Ascending aorta (tissue), 2 donors: ENCODE measurements at places on chromosomes 7 and 10.
A peak's percentile ranks its signal among the peaks of the same experiment; 100 is the strongest.

- DNase-seq: no peak
Observed at GRCh38 chr7:142571581-142571980, 177.7 kb upstream of the PRSS1 start.

DNA sequence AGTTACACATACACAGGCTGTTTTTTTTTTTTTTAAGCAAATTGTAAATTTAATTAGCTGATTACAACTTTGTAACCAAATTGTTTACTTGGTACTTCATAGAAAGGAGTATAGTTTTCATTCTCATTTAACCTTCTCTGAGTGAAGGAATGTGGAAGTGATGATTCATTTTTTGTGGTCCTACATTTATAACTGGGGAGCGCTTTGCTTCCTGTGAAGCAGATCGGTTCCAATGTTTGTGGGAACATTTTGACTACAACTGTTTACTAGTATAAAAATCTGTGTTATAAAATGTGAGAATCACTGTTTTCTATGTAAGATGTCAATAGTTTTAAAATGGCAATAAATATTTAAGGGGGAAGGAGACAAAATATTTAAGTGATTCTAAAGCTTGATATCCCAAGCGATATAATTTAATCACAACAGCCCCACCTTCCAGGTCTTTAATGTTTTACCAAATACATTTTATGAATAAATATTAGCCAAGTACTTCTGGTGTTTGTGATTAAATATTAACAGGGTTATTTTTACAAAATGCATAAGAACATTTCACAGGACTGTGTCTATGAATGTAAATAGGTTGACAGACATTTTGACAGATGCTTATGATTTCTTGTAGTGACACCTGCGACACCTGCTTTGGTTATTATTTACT is 57.1 kb downstream of the NXPH1 start:
- DNase-seq: no peak

- DNase-seq: no peak
Observed at GRCh38 chr7:68133045-68133444, 1136.4 kb downstream of the TYW1 start.

DNA sequence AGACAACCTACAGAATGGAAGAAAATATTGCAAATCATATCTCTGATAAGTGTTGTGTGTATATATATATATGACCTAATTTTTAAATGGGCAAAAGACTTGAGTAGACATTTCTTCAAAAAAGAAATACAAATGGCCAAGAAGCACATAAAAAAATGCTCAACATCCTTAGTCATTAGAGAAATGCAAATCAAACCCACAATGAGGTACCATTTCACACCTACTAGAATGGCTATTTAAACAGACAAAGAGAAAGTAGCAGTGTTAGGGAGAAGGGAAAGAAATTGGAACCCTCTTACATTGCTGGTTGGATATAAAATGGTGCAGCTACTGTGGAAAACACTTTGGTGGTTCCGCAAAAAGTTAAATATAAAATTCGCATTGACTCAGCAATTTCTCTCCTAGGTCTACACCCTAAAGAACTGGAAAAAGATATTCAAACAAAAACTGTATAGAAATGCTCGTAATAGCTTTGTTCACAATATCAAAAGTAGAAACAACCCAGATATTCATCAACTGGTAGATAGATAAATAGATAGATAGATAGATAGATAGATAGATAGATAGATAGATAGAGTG is 16.3 kb downstream of the ACSL5 start:
- no peak for DNase-seq

DNA sequence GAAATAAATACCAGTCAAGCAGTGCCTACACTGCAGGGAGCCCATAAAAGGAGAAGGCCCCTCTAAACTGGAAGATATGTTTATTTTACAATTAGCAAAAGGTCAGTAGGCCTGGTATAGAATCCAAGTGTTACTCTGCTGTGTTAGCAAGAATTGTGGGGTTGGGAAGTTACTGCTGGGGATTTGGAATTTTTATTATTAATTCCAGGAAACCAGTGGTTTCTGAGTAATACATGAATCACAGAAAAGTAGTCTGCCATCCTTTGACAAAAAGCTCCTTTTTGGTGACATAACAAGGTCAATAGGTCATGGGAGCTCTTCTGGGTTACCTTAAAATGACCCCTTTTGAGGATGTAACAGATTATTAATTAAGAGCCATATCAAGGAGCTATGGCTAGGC is 67.4 kb downstream of the ZNF92 start:
- DNase-seq: no peak

GRCh38 chr10:23088609-23089008 is 6.8 kb upstream of the MSRB2 start:
- no peak for DNase-seq

- no peak for DNase-seq
Observed at GRCh38 chr7:84921154-84921553, 265.7 kb downstream of the SEMA3D start.

GRCh38 chr7:111262293-111263116 is 171.6 kb downstream of the LRRN3 start:
- no peak for DNase-seq

DNA sequence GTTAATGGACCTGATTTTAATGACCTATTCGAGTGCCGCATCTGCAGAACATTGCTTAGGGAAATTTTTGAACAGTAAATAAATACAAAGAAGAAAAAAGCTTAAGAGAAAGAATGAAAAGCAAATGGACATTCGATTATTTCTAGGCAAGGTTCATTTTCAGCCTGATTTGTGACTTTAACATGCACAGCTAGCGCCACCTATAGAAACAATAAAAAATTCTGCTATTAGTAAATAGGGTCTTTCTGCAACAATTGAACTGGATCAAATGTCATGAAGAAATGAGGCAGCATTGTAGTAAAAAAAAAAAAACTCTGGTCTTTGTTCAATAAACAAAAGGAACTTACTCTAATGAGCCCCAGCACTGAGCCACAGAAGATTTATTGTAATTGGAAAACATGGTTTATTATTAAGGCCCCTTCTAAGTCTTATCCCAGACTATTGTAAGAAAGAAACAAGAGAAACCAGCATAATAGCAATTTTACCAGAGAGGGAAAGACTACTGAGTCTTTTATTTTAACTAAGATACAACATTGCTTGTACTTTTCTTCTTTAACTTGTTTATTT is 41.4 kb upstream of the GHITM start:
- DNase-seq: no peak

GRCh38 chr10:11146402-11147171 is 128.9 kb downstream of the CELF2 start:
- DNase-seq: no peak

GRCh38 chr10:54131833-54132232 is 669.2 kb downstream of the PCDH15 start:
- DNase-seq: no peak

GRCh38 chr10:100364735-100365391 is 17.8 kb downstream of the SCD start:
- DNase-seq: peak; percentile 49

DNA sequence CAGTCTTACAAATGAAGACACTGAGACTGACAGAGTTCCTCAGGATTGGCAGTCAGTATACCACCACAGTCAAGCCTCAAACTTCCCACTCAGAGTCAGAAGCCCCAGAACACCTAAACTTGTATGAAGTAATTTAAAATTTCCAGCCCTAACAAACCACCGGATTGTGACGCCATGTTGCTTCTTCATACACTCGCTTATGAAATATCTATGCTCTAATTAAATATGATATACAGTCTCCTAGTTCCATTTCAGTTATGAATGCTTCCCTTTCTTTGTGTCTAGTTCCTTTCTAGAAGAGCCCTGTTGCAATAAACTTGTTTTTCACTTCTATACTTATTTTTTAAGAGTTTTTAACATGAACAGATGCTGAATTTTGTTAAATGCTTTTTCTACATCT is 172.0 kb upstream of the NOBOX start:
- DNase-seq: no peak

GRCh38 chr7:66426996-66427395 is 201.7 kb upstream of the KCTD7 start:
- DNase-seq: no peak

GRCh38 chr7:70591643-70592042 is 540.3 kb upstream of the GALNT17 start:
- no peak for DNase-seq

DNA sequence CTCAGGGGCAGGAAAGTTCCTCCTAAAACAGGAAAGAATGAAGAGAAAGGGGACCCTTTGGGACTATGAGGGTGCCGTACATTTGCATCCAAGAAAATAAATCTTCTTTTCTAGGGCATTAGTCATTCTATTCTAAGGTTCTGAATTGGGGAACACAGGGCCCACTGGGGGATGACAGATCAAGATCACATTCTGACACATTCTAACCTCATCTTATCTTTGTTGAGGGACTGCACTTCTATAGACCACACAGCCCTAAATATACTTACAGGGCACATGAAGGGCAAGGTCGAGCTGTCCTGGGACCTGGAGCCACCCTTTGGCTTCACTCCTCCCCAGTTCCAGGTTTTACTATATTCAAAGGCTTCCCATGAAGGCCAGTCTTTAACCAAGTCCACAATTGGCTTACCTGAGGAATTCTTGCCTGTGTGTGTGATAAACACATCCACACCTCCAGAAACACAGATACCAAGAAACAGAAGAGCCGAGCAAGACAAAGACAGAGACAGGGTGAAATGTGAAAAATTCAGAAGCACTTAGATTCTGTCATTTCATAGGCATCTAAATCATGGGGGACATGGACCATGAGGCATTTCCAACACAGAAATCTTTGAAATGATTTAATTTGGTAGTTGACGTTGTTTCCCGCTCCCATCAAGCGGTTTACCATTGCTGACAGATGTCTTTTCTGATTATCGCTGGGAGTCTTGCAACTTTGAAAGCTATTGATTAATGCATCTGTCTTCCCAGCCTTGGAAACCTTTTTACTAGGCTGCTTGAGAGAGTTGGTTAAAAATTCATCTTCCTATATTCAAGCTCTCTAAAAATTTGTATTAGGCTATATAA is 75.8 kb downstream of the CCDC71L start:
- no peak for DNase-seq

- DNase-seq: no peak
Observed at GRCh38 chr10:89302625-89303024, 779 bp downstream of the IFIT2 start.

DNA sequence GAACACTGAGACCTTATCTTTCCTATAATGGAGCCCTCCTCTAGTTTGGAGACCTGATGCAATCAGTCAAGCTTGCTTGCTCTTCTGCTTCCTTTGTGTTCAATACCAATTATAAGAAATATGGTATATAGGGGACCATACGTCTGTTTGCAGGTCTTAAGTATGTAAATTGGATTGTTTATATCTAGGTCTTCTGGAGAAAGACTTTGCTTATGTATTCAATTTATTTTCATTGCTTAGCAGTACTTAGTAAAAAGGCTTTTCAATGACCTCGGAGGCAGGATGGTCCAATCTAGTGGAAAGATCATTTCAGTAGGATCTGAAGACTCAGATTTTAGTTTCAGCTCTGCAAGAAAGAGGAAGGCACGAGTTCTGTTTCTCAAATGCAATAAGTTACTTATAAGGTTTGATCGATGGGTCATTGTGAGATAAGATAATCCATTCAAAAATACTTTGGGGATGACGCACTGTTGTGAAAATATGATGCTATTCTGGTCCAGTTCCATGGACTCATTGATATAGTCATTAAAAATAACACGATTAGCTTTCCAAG is 571.6 kb downstream of the SH2D4B start:
- DNase-seq: no peak

GRCh38 chr7:157996359-157997079 is 591.1 kb downstream of the PTPRN2 start:
- DNase-seq: no peak

- DNase-seq: no peak
Observed at GRCh38 chr7:35384761-35385700, 131.1 kb upstream of the TBX20 start.

GRCh38 chr7:90917539-90917938 is 321.4 kb downstream of the CDK14 start:
- DNase-seq: no peak

- DNase-seq: no peak
Observed at GRCh38 chr10:77086081-77086480, 551.5 kb downstream of the KCNMA1 start.

GRCh38 chr10:78658645-78659597 is 409.8 kb upstream of the ZMIZ1 start:
- DNase-seq: no peak

DNA sequence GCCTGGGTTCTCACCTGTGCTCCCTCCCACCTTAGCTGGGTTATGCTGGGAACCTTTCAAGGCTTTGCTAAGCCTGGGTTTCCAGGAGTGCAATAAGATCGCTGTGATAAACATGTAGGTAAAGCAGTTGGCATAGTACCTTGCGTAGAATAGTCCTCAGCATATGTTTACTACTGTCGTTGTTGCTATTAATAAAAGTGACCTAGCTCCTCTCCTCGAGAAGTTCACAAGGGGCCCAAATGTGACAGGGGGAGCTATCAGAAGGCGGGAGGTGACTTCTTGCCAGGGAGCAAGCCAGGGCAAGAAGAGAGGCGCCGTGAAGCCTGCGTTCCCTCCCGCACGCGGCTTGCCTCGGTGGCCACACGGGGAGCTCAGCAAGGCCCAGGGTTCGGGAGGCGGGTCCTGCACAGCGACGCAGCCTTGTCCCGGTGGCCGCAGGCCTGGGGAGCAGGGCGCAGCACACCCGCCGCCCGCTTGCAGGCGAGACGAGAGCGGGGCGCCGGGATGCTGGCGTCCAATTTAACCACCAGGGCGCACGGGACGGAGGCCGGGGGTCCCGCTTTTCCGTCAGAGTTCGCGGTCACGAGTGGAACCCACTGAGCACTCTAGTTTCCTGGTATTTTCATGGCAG is 106.2 kb downstream of the SNX10 start:
- DNase-seq: no peak

DNA sequence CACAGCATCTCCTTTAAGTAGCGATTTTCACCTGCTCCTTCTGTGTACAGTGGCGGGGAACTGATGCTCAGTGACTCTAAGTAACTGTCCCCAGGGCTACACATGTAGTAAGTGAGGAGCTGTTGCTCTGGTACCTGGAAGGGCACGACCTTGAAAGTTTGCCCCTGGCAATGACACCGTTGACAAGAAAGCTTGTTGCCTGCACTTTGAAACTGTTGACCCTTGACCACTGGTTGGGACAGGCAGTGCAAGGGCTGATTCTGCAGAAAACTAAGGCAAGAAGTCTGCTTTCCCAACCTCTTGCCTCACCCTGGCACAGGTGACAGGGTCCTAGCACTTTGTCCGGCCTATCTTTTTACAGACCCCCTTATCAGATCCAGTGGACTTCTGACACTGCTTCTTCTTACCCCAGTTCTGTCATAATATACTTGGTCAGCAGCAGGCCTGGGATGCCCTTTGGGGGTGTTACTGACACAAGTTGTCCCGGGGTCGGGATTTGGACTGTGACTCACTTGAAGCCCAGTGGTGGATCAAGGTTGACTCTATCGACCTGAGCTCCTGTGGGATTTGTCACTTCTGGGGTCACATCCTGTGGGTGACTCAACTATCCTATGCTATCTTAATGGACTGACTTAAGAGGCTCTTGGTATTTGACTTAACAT is 5.8 kb downstream of the ACSL5 start:
- no peak for DNase-seq

- no peak for DNase-seq
Observed at GRCh38 chr7:71171476-71171875, 39.5 kb downstream of the GALNT17 start.

DNA sequence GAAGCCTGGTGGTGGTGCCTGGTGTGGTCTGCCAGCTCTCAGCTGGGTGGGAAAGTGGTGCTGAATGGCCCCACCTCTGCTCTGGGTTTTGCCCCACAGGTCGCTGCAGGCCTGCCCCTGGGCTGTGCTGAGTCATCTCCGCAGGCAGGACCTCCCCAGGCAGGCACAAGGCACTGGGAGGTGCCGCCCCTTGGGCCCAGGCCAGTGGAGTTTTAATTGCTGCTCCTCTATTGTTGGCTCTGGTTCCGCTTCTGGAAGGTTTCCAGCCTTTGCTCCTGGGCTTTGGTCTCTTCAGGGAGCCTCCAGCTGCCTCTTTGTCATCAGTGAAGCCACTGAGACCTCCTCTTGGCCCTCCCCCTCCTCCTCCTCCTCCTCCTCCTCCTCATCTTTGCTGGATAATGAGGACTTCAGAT is 180.3 kb upstream of the GRB10 start:
- DNase-seq: no peak
